Type B pancreatic cell (in vitro differentiated cells): ENCODE measurements at places on chromosomes 1 and 21. TPM values are rescaled to one million over a fixed set of nuclear protein-coding genes. Genes with fewer than 3 reads are reported as not detected.

DNA sequence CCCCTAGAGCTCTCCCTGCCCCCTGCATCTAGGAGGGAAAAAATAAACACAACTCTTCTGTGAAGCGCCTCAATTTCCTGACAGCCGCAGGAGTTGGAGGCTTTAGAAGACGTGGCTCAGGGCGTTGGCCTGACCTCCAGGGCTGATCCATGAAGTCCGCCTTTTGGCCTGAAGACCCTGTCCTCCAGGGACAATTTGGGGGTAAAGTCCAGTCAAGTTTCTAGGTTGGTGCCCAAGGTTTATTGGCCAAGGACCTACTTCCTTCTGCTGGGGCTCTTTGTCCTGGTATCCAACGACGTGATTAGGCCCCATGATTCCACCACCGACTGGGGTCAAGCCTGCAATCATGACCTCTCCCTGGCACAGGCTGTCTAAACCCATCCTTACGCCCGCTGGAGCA, 54.9 kb downstream of the PTPRF start:
- no peak for DNase-seq

The HES5 gene
- 4.5 and 5.1 TPM in 2 replicates for total RNA-seq

DNA sequence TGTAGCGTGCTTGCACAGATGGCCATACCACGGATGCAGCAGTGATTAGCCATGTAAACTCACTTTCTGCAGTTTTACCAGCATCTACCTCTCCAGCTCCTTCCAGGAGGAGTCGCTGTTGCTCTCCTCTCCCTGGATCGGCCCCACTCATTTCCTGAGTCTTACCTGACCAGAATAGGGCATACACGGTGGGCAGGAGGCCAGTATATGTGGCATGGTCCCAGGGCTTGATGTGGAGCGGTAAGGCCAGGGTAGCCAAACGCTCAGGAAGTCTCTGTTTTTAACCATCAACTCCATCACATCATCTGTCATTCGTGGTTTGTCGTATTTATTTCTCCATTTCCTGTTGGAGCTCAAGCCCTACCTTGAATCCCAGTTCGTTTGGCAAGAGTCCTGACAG, 163.4 kb upstream of the USP24 start:
- DNase-seq = no peak

DNA sequence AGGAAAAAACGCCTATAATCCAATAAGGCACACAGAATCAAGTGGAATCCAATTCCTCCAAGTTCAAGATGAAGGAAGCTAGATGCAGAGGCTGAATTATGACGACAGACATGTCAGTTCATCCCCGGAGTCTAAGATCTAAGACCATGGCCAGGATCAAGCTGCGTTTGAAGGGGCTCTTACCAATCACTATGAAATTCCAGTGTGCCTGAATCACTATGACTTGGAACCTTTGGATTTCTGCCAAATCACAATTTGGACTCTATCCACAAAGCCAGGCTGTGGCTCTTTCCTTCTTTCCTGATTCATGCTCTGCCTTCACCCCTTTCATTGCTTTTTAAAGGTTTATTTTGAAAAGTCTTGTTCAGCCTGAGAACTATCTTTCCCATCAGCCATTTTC, 17.1 kb downstream of the OLIG2 start:
- DNase-seq = no peak

- no peak for DNase-seq
Observed at GRCh38 chr21:44865561-44866280, 7.8 kb downstream of the PTTG1IP start.

- no peak for DNase-seq
Observed at GRCh38 chr21:36542312-36543101, 62.6 kb upstream of the CLDN14 start.

- DNase-seq = no peak
Observed at GRCh38 chr21:45251635-45252447, 35.9 kb downstream of the POFUT2 start.

- no peak for DNase-seq
Observed at GRCh38 chr1:208233978-208234377, 10.2 kb downstream of the PLXNA2 start.

The FAM78B gene
- total RNA-seq = 2.6 and 2.9 TPM in 2 replicates

The FH gene
- total RNA-seq = 79.9 and 84.0 TPM in 2 replicates

DNA sequence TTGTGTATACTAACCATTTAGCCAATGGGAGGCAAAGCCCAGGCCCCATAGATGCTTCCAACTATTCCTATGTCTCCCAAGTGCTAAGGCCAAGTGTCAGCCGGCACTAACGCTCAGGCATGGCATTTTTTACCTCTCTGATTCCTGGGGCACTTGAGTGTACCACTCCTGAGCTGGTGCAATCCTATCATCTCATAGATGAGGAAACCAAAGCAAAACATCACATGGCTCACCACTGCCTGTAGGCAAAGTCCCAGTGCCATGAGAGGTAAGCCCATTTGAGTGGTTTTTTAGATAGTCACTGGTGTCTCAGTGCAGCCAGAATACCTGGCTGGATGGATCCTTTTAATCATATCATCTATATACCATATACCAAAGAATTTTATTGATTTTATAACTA, 8.0 kb upstream of the CCN1 start:
- no peak for DNase-seq

The FHAD1 gene
- 0.93 and 3.8 TPM in 2 replicates for total RNA-seq

- no peak for DNase-seq
Observed at GRCh38 chr21:29829564-29830275, 110.1 kb downstream of the GRIK1 start.

GRCh38 chr1:36083635-36084496, at the start of gene TEKT2:
TSS of gene TEKT2 (plus strand) at chr1:36084094. CDS start at chr1:36084922, 828 bp downstream.
- DNase-seq = no peak

DNA sequence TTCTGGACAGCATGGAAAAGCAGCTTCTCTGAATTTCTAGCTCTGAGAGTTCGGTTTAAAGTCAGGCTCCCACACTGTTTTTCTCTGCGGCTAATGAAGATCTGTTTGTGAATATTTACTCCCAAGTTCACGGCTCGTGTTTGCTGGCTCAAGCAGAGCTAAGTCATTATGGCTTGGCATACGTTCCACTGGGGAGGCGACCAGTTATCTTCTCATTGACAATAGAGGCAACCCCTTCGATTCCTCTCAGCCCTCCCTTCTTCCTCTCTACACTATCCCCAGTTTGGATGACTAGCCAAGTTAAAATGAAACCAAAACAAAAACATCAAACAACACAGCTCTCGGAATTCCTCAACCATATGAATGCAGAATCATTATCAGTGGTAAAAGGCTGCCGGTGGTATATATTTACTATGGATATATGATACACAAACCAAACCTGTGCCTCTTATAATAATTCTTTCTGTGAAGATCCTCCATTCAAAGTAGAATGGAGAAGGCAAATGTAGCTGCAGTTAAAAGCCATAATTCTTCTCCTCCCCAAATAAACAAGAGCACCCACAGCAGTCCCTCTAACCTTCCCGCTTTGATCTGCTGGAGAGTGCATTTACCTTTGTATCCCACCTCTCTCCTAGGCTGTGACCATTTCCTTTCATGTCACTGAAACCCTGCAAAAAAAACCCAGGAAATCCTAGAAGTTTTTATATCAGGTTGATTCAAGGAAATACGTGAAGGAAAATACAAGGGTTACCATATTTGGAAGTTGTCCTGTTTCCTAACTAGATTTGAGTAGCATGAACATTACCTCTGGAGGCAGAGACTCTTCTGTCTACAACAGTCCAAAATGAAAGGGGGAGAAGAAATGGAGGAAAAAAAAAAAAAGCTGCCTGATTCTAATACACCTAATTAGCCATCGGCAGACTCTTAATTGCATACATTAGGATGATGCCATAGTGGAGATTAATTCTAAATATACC, 108.3 kb upstream of the USH2A start:
- DNase-seq = no peak

- no peak for DNase-seq
Observed at GRCh38 chr1:221700536-221700935, 41.4 kb downstream of the DUSP10 start.

DNA sequence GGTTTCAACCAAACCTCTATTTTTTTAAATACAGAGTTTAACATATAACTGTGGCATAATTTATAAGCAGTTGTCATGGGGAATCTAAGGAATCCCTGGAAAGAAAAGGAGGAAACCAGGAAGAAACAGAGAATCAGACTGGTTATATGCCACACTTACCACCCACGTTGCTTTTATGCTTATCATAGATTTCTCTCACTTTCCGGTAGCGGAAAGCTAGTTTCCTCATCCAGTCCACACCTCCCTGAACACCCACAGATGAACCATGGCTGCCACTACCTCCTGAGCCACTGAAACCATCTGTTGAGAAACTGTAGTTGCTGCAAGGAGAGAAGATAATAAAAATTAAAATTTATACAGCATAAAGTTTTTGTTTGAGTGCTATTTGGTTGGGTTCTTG, 33.5 kb downstream of the XKR8 start:
- DNase-seq = no peak

DNA sequence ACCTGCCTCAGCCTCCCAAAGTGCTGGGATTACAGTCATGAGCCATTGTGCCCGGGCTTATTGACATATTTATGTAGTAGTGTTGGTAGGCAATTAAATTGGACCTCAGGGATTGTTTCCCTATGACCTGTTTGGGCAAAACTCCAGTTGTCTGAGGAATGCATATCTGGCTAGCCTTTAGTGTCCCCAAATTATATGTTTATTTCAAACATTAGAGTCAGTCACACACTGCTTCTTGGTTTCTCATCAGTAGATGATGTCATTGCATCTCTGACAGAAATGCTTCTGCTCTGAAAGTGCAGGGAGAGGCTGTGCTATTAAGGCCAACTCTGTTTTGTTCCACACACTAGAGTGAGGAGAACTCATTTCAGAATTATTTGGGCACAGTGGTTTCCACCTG, 12.5 kb downstream of the PIP5K1A start:
- DNase-seq = no peak

- DNase-seq = no peak
Observed at GRCh38 chr1:160880216-160880615, 4.8 kb downstream of the ITLN1 start.

The S100A3 gene
- 1.4 and 2.8 TPM in 2 replicates for total RNA-seq

GRCh38 chr1:168467452-168467851, 76.3 kb downstream of the XCL2 start:
- no peak for DNase-seq

- no peak for DNase-seq
Observed at GRCh38 chr1:27727126-27727525, 1.4 kb downstream of the FAM76A start.

- DNase-seq = no peak
Observed at GRCh38 chr1:78839704-78840277, 166.7 kb downstream of the ADGRL4 start.

The JAM2 gene
- total RNA-seq = 0.07 and 10.0 TPM in 2 replicates

GRCh38 chr21:36038701-36039497, 21.4 kb downstream of the SETD4 start:
- no peak for DNase-seq

The KHDRBS1 gene
- 136 and 202 TPM in 2 replicates for total RNA-seq

DNA sequence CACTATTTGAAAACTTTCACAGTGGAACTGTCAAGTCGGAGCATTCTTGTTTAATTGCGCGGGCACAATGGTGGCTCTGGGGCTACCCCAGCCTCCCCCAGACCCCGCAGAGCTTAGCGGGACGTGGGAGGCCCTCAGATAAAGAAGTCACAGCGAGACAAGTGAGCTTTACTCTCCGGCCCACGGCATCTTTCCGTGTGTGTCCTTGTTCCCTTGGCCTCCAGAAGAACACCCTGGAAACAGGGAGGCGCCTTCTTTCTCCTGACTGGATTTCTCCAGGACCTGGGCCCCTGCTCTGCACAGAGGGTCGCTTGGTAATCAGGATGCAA, 382.8 kb downstream of the RRAGC start:
- DNase-seq = no peak

The CYP2J2 gene
- 1.5 and 1.8 TPM in 2 replicates for total RNA-seq

The RGS1 gene
- 1.1 and 1.2 TPM in 2 replicates for total RNA-seq

GRCh38 chr1:100237091-100237490, 12.5 kb downstream of the DBT start:
- no peak for DNase-seq

- no peak for DNase-seq
Observed at GRCh38 chr1:145858238-145858900, 512 bp downstream of the PIAS3 start.

DNA sequence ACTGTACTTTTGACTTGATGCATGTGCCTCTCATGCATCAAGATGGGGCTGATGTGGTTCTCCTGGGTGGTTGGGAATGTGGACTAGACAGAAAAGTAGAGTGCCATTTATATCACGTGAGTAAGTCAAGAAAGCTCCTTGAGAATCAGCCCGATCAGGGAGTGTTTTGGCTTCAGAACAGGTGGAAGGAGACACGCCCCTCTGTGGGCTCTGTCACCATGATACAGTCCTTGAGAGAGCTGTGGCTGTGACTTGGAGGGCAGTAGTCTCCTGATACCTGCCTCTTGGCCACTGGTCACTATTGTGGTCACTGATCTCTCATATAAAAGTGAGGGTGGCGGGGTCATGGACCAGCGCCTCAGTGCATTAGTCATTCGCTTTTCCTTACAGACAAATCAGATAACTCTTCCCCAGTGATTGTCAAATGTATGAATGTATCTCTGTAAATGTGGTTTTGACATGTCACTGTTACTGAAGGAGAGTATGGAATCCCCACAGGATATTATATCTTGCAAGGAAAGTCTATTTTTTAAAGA, 8.9 kb upstream of the C4BPB start:
- DNase-seq = no peak

DNA sequence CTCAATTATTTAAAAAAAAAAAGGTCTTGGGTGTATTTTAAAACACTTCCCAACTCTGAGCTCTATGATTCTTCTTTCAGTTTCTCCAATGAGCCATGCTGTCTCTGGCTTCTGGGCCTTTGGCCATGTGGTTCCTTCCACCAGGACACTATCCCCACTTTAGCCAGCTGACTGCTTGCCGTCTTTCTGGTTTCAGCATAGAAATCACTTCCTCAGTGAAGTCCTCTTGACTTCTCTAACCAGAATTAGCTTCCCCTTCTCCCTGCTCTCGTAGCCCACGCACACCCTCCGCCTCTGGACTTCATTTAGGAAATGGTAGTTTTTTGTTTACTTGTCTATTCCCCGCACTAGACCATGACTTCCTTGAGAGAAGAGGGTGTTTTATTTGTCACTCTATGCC, 1.1 kb upstream of the DIO1 start:
- no peak for DNase-seq

The SLC25A34 gene
- total RNA-seq = 2.4 and 3.8 TPM in 2 replicates

GRCh38 chr1:180155182-180155682, 563 bp downstream of the QSOX1 start:
- DNase-seq = no peak

GRCh38 chr1:83058327-83058726, 940.6 kb downstream of the TTLL7 start:
- no peak for DNase-seq

The MAP1LC3C gene
- 3.2 TPM in 1 of 2 replicates, not detected in the other for total RNA-seq

DNA sequence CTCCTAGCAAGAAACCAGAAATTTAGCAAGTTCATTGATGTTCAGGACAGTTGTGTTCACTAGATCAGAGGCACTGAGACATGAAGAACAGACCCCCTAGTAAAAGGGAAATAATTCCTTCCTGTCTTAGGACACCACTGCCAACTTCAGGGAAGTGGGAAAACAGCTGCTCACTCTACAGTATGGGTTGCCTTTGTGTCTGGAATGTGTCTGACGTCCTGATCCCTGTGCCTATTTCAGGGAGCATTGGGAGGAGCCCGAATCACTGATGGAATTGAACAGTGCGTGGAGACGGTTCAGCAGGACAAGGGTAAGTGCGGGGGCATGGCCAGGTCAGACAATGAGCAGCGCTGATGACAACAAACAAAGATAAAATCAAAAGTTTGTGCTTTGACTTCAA, 21.0 kb downstream of the S100A11 start:
- no peak for DNase-seq

GRCh38 chr1:151763990-151764389, 694 bp upstream of the MRPL9 start:
- no peak for DNase-seq

The SYPL2 gene
- total RNA-seq = 0.33 and 0.58 TPM in 2 replicates

The METTL25B gene
- total RNA-seq = 35.2 and 39.7 TPM in 2 replicates
